NCI-H2081 treated with DMSO at 0.1 percent for 48 hours (cell line): ENCODE measurements at places on chromosomes 11 and 22.

DNA sequence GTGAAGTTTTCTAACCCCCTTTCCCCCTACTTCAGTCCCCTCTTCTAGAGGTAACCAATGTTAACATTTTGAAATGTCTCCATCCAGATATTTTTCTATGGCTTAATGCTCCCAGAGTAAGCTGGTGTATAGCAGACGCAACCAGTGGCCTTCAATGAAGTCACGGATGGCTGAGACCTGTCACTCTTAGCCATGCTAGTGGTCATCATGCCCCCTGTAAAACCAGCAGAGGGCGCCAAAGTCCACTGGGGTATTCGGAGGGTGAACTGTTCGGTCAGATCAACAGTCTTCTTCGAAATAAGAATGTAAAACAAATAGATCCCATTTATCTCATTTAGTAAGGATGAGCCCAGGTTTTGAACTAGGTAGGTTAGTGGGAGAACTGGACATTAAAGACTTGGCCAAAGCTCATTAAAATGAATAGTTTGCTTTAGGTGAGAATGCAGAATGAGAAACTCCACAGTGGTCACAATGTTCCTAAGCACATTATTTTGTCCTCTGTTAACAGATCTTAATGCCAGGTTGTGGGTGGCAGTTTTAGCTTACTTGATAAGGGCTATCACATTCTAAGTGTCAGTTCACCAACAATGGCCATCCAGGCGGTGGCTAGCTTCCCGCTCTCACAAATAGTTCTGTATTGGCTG, 8.6 kb upstream of the MMP8 start:
- DNase-seq, result peak; percentile 35

DNA sequence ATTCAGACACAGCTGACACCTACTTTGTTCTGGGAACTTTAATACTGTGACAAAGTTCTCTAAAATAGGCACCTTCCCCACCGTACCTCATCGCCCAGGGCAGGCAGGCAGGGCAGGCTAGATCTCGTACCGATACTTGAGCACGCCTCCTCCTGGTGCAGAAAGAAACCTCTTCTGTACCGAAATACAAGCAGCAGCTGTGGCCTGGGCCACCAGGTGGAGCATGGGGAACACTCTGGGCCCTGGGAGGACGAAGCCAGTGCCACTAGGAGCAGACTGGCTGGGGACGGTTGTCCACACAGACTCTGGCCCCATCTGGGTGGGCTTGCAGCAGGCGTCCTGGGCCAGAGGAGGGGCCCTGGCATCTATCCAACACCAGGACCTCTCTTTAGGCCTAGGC, 12.8 kb downstream of the PMM1 start:
- no peak for DNase-seq

DNA sequence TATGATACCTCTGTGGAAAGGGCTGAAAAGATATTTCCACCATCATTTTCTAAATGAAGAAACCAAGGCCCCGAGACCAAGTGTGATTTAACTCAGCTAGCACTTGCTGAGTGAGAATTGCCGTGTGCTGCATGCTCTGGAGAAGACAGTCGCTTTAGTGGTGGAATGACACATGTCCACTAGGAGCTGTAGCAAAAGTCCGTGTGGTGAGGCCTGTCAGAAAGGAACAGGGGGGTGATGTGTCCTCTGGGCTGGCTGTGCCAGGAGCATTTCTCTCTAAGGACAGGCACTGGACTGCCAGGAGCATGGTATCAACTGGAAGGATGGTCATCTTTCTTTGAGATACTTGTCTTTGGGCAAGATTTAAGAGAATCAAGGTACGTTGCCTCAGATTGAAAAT, 72.8 kb downstream of the ATXN10 start:
- no peak for DNase-seq

GRCh38 chr11:17036666-17037658, 22.7 kb upstream of the PLEKHA7 start:
- DNase-seq, result no peak

GRCh38 chr11:61061081-61061826, 41.0 kb upstream of the CD5 start:
- DNase-seq, result no peak

- no peak for DNase-seq
Measured at GRCh38 chr22:46233231-46233630, 16.9 kb downstream of the CDPF1 start.

DNA sequence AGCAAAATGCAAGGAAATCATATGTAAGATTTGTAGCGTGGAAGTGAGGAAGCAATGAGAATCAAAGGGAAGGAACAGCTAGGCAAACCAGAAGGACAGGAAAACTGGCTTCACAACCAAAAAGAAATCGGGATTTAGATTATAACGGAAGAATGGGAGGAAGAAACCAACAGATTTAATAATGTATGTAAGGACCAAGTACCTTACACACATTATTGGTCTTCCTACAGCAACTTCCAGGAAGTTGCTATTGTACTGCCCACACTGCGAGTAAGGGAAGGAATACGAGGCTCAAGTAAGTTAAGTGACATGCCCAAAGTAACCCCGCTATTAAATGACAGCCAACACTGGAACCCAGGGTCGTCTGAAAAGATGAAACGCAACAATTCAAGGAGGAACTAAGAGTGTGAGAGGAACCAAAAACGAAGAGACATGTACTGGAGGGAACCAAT, 473 bp downstream of the TXN2 start:
- no peak for DNase-seq

DNA sequence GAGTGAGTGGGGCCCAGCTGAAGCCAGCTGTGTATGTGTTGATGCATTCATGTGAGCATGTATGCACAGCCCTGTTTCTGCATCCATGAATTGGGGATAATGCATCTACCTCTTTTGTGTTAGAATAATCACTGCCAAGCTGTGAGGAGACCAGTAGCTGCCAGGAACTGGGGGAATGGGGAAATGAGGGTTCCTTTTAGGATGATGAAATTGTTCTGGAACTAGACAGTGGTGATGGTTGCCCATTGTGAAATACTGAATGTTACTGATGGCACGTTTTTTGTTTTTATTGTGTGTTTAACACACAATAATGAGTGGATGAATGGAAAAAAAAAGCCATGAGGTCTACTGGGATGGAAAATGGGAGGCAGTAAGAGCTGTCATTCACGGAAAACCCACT, 45.3 kb upstream of the WNT11 start:
- no peak for DNase-seq

DNA sequence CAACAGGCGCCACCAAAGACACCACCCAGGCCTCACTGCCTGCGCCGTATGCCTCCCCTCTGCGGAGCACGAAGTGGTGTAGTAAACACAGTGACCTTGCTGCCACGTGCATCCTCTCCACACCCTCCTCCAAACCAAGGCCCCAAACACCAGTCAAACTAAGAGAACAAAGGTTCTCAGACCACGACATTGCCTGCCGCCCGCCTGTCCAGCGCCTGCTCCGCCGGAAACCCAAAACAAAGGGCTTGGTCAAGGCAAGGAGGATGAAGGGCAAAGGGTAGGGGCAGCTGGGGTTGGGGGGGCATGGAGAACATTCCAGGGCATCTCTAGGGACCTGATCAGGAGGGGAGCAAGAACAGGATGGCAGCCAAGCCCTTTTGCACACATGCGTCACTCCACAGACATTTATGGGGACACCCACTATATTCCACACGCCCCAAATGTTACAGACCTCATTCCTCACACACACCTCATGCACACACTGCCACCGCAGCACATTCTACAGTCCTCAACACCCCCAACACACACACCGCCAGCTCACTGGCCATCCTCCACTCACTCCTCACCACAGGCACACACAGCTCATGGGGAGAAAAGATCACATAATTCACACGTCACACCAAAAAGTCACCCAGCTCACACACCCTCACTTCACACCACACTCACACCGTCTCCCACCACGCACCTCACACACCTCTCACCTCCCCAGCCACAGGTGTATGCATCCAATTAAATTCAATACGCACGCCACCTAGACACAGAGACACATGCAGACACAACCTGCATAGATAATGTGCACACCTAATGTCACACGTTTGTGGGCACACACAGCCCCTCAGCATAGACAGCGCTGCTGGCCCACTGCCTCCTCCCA, 34.5 kb downstream of the PDE2A start:
- DNase-seq, result no peak

- no peak for DNase-seq
Measured at GRCh38 chr22:46531581-46532175, 5.7 kb downstream of the CELSR1 start.

DNA sequence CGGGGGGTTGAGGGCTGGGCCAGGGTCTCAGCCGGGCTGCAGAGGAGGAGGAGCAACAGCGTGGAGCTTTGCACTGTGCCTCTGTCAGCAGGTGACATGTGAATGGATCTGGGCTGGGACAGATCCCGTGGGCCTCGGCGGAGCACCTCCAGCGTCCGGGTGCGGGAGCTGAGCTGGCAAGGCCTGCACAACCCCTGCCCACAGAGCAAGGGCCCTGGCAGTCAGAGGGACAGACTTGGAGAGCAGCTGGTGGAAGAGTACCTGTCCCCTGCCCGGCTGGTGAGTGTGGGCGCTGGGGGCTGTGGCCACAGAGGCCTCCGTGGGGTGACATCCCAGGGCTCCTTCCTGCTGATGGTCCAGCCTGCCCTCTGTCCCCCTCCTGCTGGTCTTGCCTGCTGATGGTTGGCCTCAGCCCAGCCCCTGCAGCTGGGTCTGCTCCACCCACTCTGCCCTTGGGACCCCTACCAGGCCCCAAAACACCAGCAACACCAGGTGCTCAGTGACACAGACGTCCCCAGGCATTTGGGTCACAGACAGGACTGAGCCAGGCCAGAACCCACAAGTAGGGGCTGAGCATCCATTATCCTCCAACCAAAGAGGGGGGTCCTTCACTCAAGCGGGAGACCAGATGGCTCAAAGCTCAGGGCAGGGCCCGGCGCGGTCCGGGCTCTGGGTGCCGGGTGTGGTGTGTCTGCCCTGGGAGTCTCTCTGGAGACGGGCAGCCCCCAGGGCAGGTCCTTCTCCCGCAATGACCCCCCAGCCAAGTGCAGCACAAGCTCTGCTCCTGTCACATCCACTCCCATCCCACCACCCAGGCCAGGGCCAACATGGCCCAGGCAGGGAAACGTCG, 3.5 kb downstream of the LRRC56 start:
- DNase-seq, result no peak

DNA sequence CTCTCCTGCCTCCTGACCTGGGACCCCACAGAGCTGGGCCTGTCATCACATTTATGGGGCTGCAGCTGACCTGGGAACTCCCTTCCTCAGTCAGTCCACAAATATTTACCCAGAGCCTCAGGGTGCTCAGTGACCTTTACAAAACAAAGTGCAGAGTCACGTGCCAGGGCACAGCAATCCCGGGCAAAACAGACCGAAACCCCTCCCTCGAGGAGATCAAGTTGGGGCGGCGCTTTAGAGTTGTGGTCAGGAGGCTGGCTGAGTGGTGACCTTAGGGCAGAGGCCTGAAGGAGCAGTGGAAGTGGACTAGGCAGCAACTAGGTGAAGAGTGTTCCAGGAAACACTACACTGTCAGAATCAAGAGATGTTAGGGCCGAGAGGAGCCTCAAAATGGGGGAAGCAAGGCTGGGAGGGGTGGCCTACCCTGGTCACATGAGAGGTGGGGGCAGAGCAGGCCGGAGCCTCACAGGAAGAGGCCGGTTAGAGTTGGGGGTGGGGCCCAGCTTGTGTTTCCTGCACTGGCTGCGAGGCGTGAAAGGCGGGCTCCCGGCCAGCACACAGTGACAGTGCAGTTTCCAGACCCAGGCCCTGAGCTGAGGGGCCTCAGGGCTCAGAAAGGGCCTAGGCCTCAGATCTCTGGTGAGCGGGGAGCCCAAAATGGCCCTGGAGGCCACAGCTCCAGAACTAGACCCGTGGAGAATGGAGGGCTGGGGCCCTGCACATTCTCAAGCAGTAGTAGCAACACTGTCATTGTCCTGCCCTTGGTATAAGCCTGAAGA, 3.7 kb upstream of the NEAT1 start:
- DNase-seq, result peak; percentile 77

DNA sequence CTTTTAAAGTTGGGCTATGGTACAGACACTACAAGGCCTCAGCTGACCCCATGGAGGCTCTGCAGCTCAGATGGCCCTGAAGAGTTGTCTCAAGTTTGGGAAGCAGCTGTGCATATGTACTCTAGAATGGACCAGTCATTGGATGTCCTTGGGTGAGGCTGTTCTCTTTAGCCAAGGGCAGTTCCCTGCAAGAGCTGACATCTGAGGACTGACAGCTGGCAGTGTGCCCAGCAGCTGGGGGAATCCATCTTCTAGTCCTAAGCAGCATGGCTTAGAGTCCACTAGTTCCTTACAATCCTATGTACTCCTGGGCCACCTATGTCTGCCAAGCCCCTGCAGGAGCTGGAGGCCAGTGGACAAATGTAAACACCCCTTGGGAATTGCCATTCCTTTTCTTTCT, 76.5 kb downstream of the C11orf91 start:
- no peak for DNase-seq

- DNase-seq, result no peak
Measured at GRCh38 chr11:45054956-45055355, 91.5 kb upstream of the PRDM11 start.

DNA sequence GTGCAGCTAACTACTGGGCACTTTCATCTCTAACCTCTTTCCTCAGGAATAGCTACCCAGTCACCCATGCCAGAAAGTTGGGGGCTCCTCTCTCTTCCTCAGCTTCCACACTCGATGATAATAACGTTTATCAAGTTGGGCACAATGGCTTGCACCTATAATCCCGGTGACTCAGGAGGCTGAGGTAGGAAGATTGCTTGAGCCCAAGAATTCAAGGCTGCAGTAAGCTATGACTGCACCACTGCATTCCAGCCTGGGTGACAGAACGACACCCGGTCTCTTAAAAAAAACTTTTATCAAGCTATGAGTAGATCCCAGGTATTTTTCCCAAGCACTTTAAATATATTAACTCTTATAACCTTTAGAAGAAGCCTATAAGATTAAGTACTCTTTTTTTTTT, 2.0 kb downstream of the SF3A1 start:
- no peak for DNase-seq

- no peak for DNase-seq
Measured at GRCh38 chr22:38316364-38317121, 690 bp downstream of the CSNK1E start.

- no peak for DNase-seq
Measured at GRCh38 chr11:33690290-33691065, 10.1 kb downstream of the C11orf91 start.

- DNase-seq, result no peak
Measured at GRCh38 chr11:73670808-73671207, 24.4 kb downstream of the PLEKHB1 start.

GRCh38 chr11:104275992-104276391, 112.0 kb upstream of the PDGFD start:
- DNase-seq, result no peak
